ENCODE measurements at places on chromosomes 4 and X.
A peak's percentile ranks its signal among the peaks of the same experiment; 100 is the strongest.

DNA sequence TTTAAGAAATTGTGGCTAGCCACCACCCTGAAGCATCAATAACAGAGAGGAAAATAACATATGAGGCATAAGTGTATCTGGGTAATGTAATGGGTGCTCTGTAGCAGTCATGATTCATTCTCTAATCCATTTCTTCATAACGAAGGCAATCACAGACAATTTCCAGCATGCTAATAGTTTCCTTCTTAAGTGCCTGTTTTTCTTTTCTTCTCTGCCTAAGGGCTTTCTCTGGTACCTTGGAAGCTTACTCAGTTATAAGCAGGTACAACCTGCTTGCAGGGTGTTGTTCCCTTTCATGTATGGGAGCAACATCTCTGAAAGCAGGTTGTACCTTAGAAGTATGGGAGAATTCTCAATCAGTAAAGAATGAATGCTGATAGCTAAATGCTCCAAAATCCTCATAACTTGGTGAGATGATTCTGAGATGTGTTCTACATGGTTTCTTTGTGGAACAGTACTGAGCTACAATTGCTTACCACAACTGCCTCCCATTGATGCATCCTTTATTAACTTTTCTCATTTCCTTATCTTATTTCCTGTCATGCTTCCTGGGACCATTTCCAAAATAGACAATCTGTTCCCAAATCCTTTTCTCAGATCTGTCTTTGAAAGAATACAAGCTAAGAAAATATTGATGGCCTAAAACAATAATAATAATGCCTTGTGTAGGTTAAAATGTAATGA lies 247.6 kb downstream of the PAPSS1 start:
- DNase-seq: no peak

- peak; percentile 72 for DNase-seq
Observed at GRCh38 chr4:124279741-124280140, 432.8 kb downstream of the ANKRD50 start.

- DNase-seq: no peak
Observed at GRCh38 chr4:184857441-184858121, 31.8 kb upstream of the ACSL1 start.

DNA sequence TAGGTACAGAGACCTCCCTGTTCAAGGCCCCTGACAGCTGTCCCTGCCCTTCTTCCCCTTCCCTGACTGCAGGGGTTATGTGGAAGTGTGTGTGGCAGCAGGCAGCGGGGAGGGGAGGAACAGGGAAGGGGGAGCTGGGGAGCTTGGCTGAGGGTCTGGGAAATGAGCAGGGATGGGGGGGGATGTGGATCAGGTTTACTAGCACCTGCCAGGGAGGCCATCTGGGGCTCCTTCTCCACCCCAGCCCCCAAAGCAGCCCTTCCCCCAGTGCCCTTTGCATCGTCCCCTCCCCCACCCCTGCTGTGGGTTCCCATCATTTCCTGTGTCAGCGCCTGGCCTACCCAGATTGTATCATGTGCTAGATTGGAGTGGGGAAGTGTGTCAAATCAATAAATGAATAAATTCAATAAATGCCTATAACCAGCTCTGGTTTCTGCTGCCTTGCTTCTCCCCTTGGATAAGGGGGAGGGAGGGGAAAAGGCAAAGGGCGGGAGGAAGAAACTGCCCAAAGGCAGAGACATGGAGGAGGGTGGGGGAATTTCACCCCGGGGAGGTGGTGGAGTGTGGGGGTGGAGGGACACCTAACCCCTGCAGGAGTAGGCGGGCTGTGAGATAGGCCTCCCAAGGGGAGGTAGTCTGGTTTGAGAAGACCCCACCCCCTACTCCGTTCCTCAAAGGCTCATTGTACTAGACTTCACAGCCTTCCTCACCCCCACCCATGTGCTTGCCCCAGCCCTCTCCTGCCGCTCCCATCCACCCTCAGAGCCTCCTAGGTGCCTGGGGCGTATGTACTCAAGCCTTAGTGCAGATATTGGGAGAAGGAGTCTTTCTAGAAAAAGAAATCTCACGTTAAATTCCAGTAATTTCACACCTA lies 3.2 kb downstream of the CXorf65 start:
- DNase-seq: no peak

DNA sequence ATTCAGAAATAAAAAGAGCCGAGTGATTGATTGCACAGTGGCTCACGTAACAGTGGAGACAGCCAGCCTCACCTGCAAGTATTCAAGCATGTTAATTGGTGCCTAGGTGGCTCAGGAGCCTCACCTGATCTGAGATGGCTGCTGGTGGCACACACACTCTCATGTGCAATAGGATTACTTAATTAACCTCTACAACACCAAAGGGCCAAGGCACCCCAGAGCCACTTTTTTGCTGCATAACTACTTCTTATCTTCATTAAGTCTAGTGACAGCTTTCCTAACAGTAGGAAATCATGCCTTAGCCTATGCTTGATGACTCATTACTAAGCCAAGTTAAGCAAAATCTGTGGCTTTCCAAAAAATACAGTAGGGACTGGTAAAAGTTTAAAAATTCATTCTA lies 117.3 kb upstream of the NOCT start:
- DNase-seq: peak; percentile 41

DNA sequence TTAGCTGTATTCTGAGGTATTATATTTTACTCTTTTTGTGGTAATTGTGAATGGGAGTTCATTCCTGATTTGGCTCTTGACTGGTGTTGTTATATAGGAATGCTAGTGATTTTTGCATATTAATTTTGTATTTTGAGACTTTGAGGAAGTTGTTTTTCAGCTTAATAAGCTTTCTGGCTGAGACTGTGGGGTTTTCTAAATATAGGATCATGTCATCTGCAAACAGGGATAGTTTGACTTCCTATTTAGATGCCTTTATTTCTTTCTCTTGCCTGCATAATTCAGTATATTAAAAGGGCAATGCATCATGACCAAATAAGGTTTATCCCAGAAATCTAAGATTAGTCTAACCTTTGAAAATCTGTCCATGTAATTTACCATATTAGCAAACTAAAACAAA lies 44.7 kb upstream of the EPGN start:
- no peak for DNase-seq

DNA sequence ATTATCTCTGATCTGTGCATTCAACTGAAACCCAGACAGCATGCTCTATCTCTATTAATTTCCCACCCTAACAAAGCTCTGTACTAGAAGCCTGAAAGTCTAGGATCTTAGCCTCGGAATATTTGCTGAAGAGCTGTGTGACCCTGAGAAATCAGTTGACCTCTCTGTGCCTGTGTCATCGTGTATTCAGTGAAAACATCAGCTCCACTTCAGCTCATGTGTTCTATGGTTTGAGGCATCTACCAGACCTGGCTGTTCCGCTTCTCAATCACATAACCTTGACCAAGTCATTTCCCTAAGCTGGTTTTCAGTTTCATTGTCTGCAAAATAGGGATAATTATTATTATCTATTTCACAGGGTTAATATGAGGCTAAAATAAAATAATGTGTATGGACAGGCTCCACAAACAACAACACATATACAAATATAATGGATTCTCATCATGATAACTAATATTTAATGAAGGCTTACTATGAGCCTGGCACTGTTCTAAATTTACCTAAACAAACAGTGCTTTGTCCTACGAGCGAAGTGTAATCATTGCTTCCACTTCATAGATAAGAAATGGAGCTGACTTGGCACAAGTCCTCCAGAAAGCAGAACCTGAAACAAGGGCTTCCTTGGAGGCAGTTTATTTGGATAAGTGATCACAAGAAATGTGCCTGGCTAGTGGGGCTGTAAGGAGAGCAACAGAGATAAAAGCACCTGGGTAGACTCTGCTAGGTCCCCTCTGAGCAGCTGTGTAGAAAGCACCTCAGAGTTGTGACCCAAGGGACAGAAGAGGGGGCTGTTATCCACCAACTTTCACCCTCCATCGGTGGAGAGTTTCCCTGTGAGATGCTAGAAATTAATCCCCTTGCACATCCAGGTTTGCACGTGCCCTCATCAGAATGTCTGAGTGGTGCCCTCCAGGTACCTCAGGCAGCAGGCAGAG lies 356.9 kb downstream of the RAB28 start:
- DNase-seq: no peak

GRCh38 chr4:25169446-25169845 lies 9.2 kb upstream of the SEPSECS start:
- DNase-seq: no peak

GRCh38 chr4:45946699-45947098 lies 177.2 kb downstream of the GABRG1 start:
- DNase-seq: no peak

- no peak for DNase-seq
Observed at GRCh38 chr4:146273204-146273901, 59.0 kb downstream of the REELD1 start.

DNA sequence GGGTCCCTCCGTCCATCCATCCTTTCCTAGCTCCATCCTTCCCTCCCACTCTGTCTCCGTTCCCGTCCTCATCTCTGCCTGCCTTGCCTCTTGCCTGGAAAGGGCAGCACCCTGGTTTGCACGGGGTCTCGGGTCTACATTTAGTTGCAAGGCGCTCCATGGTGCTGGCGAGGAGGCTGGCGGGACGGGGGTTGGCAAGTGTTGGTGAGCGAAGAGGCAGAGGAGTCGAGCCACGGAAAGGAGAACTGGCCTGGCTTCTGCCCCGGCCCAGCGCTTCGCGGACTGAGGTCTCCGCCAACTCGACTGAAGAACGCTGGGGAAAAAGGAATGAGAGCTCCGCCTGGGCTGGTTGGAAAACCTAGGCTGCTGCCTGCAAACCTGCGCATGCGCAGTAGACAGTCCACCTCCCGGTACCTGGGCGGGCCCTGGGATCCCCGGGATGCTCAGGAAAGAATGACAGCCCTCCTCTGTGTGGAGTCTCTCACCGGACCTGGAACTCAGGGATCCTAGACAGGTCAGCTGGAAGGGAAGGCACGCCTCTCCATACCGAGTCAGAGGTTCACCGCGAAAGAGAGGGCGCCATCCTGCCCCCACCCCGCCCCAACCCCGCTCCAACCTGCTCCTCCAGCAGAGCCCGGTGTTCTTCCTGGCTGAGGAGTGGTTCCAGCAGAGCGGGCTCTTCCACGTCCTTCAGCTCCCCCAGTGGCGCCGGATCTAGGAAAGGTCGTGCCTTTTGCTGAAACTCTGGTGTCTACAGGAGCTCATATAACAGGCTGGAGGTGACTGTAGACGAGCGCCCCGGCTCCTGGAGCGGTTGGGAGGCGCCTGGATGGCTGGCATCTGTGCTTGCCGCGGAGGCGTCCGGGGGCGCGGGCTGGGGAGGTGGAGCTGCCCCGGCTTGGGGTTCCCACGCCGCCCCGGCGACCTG lies 6.0 kb downstream of the FRG2 start:
- DNase-seq: no peak

DNA sequence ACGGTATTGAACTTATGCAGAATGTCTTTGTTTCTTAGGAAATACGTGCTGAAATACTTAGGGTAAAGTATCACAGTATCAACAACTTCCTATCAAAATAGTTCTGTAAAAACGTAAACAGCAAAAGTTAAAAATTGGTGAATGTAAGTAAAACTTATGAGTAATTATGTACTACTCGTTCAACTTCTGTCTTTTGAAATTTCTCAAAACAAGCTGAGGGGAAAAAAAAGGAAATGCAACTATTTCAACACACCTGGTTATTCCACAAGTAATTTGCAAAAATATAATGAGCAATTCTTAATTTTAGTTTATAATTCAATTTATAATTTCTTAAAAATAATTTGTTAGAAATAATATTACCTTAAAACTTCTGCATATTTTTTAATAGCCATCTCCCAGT lies 8.3 kb downstream of the PPID start:
- DNase-seq: no peak

DNA sequence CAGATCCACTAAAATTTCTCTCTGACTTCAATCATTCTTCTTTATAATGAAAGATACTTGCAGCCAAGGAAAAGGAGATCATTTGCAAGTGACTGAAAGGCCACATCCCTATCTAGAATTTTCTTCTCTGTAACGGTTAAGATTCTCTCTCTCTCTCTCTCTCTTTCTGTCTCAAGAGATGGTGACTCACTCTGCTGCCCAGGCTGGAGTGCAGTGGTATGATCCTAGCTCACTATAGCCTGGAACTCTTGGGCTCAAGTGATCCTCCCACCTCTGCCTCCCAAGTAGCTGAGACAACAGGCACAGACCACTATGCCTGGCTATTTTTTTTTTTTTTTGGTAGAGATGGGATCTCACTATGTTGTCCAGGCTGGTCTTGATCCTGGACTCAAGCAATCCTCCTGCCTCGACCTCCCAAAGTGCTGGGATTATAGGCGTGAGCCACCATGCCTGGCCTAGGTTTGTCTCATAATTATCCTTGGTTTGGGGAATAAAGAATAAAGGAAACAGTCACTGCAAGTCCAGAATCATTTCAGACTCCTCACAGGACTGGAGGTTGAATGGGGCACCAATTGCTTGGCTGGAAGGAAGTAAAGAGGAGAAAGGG lies 33.3 kb upstream of the GALNT7 start:
- DNase-seq: no peak

GRCh38 chrX:57677132-57677858 lies 2.8 kb downstream of the NLRP2B start:
- no peak for DNase-seq

GRCh38 chr4:87053802-87054767 lies 119.3 kb downstream of the AFF1 start:
- no peak for DNase-seq

DNA sequence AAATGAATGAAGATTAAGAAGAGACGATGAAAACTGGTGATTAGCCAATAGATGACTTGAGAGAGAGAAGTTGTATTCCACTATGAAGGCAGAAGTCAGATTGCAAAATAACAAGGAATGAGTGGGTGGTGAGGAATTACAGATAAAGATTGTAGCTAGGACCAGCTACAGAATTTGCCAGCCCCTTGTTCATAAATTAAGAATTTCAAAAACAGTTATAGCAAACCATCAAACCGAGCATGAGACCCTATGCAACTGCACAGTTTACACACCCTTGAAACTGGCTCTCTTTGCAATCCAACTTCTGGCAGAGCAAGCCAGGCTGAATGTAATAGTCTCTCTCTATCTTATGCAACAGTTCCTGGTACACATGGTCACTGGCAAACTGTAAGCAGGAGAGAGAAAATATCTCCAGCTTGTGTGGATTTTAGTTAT lies 35.2 kb downstream of the STAP1 start:
- DNase-seq: no peak

GRCh38 chr4:55539658-55540057 lies 7.1 kb downstream of the CLOCK start:
- DNase-seq: no peak

- no peak for DNase-seq
Observed at GRCh38 chr4:119310826-119311225, 11.1 kb downstream of the FABP2 start.

DNA sequence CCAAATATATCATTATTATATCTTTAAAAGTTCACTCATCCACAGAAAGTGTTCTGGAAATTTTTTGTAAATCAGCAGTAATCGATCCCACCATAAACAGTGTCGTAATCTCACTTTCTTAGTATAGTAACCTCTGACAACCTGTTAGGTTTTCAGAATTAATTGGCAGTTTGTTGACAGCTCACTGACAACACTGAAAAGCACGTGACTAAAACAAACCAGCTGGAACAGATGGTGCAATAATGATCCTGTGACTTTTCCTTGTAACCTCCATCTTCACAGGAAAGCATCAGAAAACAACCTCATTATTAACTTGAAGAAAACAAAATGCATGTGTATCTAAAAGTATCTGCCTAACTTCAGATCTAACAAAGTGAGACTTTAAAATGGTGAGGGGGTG lies 48.5 kb downstream of the FSTL5 start:
- DNase-seq: no peak

- no peak for DNase-seq
Observed at GRCh38 chr4:75878246-75878756, 24.0 kb downstream of the PPEF2 start.
